CD8-positive, alpha-beta T cell (primary cell): ENCODE measurements at places on chromosomes 4 and X.
A peak's percentile ranks its signal among the peaks of the same experiment; 100 is the strongest.

- no peak for DNase-seq
Measured at GRCh38 chr4:13821522-13821921, 194.0 kb upstream of the BOD1L1 start.

DNA sequence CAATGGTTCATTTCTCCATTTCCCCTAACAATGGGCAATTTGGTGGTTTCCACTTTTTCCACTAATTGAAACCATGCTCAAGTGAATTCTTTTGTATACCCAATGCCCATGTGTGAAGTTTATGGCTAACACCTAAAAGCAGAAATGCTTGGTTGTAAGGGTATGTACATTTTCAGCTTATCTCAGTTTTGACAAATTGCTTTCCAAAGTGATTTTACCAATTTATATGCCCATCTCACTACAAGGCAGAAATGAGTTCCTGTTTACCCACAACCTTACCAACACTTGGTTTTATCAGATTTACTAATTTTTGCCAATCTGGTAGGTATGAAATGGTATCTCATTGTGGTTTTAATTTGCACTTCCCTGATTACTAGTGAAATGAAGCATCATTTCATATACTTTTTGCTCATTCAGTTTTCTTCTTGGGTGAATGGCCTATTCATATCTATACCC, 14.8 kb downstream of the GPR34 start:
- no peak for DNase-seq

GRCh38 chr4:4901877-4902276, 42.4 kb downstream of the MSX1 start:
- no peak for DNase-seq

- DNase-seq, result no peak
Measured at GRCh38 chrX:87679849-87680248, 162.2 kb downstream of the KLHL4 start.

GRCh38 chr4:142128529-142128928, 492.1 kb downstream of the IL15 start:
- DNase-seq, result no peak

DNA sequence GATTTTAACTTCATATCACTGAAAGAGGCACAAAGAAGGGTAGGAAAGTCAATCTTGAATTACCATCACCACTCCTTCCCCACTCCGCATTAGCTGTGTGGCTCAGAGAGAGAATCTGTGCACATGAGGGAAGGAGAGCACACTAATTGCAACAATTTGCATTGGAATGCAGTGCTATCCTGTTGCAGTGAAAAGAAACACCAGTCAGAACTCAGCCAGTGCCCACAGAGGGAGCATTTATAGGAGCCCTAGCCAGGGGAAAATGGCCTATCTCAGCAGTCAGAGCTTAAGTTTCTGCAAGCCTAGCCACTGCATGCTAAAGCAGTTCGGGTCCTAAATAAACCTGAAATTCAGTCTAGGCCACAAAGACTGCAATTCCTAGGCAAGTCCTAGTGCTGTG, 159.4 kb upstream of the AR start:
- DNase-seq, result no peak

GRCh38 chrX:40996886-40997530, 88.2 kb upstream of the USP9X start:
- DNase-seq, result no peak

DNA sequence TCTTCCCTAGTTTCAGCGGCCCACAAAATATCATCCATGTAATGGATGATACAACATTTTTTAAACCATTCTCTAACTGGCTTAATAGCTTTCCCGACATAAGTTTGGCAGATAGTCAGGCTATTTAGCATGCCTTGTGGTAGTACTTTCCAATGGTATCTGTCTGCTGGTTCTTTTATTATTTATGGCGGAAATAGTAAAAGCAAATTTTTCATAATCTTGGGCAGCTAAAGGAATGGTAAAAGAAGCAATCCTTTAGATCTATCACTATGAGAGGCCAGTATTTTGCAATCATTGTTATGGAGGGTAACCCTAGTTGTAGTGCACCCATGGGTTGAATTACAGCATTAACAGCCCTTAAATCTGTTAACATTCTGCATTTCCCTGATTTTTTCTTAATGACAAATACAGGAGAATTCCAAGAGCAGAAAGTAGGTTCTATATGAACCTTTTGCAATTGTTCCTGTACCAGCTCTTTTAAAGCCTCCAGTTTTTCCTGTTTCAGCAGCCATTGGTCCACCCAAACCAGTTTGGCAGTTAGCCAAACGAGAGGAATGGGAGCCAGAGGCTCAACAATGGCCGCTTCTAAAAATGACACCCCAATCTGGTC, 14.3 kb upstream of the HSD17B11 start:
- no peak for DNase-seq

GRCh38 chr4:169976951-169977350, 49.2 kb downstream of the MFAP3L start:
- DNase-seq, result no peak

DNA sequence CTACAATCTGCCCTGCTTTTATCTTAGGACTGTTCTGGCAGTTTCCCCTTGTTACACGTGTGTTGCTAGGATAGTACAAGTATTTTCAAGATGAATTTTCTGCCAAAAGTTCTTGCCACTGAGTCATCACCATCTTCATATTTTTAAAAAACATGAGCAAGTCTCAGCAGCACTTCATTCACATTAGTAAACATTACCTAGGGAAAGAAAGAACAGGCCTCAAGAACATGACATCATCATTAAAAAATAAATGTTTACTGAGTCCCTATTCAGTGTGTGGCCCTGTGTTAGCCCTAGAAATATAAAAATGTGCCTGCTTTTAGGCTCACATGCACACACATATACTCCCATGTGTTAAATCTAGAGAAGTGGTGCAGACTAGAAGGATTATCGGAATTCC, 18.7 kb upstream of the GPC3 start:
- DNase-seq, result no peak

GRCh38 chr4:114361249-114361648, 237.4 kb upstream of the UGT8 start:
- no peak for DNase-seq

- DNase-seq, result no peak
Measured at GRCh38 chrX:3521396-3521795, 174.9 kb upstream of the MXRA5 start.

DNA sequence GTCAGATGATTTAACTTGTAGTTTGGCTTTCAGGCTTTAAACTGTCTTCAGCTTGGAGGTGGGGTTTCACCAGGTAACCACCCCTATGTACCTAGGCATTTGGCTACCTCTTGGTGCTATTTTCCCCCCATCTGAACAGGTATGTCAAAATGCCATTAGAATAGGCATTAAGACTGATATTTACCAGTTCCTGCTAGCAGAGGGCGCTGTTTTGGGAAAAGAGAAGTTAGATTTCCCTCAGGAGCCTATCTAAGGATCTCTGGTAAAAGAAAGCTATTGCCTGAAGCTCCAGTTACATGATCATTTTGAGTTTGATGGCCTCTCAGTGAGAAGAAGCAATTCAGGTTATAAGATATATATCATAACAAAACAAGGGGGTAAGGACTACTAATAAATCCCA, 879.1 kb downstream of the SH3BGRL start:
- no peak for DNase-seq

DNA sequence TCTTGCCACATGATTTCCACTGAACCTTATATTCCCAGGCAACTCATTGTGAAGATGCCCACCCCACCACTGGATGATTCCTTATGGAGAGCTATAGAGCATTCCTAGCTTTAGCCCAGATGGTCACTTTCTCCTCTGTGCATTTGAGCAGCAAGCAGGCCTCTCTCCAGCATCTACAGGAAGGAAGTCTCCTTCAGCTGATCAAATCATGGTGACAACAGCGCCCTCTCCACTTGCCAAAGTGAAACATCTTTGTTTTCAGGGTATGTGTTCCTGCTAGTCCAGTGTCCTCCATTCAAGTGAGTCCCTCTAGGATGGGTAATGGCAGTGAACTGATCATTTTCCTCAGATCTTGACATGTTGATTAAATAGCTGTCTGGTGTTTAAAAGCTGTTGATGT, 10.9 kb upstream of the SYTL5 start:
- DNase-seq, result no peak

- no peak for DNase-seq
Measured at GRCh38 chrX:48515842-48516241, 5.8 kb upstream of the EBP start.

- no peak for DNase-seq
Measured at GRCh38 chrX:103791228-103791627, 14.6 kb downstream of the PLP1 start.

DNA sequence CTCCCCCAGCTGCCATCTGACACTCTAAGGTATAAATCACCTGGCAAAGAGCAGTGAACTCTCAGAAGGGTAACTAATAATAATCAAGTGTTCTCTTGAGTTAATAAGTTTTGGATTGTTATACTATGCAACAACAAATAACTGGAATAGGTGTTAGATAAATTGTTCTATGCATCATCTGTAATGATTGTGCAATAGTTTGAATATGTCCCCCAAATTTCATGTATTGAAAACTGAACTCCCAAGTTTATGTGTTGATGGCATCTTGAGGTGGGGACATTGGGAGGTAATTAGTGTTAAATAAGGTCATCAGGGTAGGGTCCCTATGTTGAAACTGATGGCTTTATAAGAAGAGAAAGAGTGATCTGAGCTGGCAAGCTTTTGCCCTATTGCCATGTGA, 272.7 kb upstream of the TAPT1 start:
- no peak for DNase-seq

DNA sequence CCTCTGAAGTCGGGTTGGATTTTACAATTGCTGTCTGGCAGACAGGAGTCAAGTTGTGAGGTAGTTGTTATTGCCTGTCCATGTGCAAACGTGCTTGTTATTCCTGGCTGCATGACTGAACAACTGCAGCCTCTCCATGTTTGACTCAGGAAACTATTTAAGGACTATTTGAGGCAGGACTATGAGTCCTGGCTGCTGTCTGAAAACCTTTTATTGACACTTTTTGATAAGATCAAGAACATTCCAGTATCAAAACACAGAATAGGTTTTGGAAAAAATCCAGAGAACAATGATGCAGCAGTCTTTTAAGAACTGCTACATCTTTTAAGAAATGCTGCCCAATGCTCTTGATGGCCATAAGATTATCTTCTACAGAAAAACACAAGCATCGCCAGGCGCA, 10.0 kb upstream of the SPRY1 start:
- no peak for DNase-seq

DNA sequence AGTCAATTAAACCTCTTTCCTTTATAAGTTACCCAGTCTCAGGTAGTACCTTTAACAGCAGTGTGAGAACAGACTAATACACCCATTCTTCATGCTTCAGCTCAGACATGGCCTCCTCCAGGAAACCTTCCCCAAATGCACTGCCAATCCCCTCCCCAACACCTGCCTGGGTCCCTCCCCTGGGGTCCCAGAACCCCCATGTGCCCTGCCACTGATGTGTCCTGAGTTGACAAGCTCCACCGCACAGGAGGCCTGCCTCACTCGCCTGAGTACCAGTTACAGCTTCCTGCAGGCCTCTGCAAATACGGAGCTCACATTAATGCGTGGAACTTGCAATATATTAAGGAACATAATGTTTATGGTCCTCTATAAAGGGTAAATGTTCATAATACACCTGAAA, 34.9 kb upstream of the CRMP1 start:
- DNase-seq, result no peak

DNA sequence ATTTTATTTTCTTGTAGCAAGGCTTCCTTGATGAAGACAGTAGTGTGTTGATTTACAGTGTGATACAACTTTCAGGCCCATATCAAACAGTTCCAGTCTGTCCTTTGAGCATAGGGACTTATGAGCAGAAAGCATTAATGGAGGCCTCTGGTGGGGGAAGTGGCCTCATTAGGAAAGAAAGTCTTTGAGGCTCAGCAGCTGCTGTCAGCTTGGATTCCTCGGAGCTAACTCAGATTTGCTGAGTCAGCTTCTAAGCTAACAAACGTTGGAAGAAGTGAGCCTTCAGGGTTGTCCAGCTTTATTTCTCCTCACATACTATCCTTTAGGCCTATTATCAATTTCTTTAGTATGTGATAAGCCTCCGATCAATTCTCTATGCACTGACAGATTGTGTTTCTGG, 15.8 kb upstream of the SFRP2 start:
- no peak for DNase-seq

DNA sequence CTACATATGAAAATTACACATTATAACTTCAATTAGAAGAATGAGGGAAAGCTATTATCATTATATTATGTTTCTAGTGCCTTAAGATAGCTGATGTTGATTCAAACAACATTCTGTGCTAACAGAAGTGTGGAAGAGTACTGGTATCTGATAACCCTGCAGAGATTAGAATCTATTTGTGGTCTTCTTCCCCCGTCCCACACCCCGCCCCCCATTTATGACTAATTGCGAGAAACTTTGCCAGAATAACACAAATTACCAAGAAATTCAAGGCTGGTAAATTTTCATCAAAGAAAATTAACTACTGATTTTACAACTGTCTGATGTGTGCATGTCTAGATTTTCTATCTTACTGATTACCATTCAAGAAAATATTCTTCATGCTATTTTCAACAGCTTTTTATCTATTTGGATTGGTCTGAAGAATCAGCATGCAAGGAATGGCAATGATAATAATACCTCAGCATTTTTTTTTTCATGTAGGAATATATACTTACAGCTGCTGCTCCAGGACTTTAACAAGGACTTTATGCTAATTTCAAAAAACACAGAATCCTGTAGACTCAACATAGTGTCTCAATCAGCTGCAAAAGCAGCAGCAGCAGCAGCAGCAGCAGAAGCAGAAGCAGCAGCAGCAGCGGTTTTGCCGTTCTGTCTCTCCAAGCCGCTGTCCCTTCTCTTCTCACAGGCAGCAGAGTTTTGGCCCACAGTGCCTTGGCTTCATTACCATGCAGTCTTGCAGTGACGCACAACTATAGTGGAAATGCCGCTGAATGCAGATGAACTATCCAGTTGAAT, 126.7 kb downstream of the FRYL start:
- peak; percentile 25 for DNase-seq

GRCh38 chrX:70046978-70047377, 2.8 kb downstream of the AWAT2 start:
- no peak for DNase-seq

GRCh38 chr4:28221536-28221935, 1360.9 kb downstream of the STIM2 start:
- DNase-seq, result no peak

DNA sequence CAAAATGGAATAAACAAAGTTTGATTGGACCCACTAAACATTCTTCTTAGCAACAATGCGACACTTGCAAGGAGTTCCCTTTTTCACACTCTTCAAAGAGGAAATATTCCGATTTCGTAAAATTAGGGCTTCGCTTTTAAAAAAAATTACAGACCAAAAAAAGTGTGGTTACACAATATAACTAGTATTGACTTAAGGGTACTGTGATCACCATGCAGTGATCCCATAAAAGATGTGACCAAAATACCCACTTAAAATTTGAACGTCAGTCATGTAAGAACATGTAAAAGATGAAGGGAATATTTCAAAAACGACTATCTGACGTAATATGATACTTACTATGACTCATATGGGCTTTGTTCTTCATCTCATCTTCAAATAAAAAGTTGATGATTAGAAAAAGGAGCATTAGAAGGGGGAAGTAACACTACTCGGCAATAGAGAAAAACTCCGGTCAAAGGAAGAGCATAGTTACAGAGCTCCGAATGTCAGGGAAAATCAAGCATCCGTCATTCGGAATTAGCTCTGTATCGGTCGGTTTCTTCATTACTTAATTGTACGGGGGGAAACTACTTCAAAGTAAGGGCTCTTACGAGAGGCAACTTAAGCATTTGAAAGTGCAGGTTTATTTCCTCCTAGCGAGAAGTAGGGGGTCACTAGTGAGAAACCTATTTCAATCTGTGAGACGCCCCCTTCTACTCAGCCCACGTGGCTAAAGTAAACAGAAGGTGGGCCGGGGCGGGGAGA, 1.3 kb upstream of the TET2 start:
- DNase-seq, result no peak

GRCh38 chrX:31366041-31366440, 294.2 kb upstream of the FTHL17 start:
- DNase-seq, result no peak
